ENCODE measurements at places on chromosomes 7 and 10.
A peak's percentile ranks its signal among the peaks of the same experiment; 100 is the strongest.

DNA sequence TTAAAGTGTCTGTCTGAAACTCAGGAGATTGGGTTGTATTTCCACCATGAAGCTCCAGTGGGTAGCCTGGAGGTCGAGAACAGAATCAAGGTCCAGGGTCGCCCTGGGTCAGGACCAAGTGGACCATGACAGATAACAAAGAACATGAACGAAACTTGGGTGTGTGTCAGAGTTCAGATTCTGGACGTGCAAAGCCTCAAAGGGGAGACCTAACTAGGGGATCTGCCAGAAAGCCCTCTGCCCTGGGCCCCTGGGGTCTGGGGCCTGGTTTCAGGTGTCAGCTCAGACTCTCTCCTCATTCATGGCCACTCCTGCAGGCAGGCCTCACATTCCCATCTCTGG, 1.6 kb downstream of the RASSF4 start:
- no peak for DNase-seq

DNA sequence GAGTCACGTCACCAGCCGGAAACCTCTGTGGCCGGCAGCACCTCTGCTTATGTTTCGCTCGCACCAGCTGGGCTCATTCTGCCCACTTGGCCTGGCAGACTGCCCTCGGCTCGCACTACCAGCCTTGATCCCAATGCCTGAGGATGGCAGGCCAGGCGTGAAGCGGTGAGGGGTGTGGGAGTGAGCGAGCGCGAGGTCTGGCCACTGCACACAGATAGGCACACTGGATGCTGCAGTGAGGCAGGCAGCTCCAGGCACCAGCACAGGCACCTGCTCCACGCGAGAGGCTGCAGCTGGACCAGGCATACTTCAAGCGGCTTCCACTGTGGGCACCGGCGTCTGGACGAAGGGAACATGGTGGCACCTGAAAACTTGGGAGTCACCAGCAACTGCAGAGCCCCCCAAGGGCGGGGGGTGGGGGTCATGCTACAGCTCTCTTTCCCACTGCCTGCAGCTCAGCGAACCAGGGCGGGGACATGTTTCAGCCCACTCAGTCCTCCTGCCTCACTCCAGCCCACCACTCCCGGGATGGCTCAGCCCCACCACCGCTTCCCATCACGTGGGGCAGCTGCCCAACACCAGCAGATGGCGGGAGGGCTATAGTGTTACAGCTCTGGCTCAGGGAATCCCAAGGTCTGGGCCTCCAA, 5.4 kb upstream of the DMTF1 start:
- DNase-seq: no peak

DNA sequence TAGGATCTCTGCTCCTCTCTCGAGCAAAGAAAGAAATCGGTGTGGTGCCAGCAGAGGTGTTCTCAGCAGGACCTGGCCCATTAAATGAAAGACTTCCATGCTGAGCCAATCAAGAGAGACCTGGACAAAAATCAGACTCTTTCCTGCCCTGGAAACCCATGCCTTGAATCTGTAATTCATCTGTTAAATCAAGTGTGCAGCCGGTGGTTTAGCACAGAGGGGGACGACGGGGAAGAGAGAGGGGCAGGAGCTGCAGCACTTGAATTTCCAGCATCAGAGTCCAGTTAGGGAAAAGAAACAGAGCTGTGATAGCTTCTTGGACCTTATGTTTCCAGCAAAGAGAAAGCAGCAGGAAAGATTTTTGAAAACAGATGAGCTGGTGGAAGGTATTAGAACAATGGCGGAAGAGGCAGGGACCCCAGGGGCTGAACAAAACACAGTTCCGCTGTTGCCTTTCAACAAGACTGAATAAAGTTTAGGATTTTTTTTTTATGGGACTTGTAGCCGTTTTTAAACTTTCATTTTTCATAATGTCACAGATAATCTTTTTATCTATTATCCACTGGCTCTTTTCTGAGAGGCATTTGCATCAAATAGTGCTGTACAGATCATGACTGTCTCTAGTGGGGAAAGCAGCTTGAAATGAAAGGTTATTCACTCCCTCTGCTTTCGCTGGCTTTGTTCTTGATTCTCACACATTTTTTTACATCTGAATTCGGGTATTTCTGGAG, 543.6 kb upstream of the GALNT17 start:
- DNase-seq: no peak

- no peak for DNase-seq
Measured at GRCh38 chr10:128028508-128029289, 97.5 kb downstream of the MKI67 start.

- no peak for DNase-seq
Measured at GRCh38 chr10:75186310-75186709, 24.3 kb upstream of the VDAC2 start.

GRCh38 chr10:81288544-81288943, 586.5 kb upstream of the NRG3 start:
- DNase-seq: no peak

- DNase-seq: no peak
Measured at GRCh38 chr7:44958645-44959344, 20.0 kb downstream of the MYO1G start.

DNA sequence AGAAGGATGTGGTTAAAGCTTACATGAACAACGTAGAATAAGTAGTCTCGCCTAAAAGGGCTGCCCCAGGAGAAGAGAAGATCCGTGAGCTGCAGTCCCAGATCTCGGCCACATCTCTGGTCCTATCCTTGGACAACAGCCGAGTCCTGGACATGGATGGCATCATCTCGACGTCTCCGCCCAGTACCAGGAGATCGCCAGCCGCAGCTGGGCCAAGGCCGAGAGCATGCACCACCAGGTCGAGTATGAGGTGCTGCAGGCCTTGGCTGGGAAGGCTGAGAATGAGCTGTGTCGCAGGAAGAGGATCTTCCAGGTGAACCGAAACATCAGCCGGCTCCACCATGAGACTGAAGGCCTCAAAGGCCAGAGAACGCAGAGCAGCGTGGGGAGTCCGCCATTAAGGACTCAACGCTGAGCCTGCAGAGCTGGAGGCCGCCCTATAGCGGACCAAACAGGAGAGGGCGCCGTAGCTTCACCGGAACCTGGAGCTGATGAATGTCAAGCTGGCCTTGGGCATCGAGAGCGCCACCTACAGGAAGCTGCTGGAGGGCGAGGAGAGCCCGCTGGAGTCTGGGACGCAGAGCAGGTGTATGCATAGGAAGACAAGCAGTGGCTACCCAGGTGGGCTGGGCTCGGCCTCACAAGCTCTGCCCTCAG, 22.2 kb downstream of the LIPK start:
- no peak for DNase-seq

DNA sequence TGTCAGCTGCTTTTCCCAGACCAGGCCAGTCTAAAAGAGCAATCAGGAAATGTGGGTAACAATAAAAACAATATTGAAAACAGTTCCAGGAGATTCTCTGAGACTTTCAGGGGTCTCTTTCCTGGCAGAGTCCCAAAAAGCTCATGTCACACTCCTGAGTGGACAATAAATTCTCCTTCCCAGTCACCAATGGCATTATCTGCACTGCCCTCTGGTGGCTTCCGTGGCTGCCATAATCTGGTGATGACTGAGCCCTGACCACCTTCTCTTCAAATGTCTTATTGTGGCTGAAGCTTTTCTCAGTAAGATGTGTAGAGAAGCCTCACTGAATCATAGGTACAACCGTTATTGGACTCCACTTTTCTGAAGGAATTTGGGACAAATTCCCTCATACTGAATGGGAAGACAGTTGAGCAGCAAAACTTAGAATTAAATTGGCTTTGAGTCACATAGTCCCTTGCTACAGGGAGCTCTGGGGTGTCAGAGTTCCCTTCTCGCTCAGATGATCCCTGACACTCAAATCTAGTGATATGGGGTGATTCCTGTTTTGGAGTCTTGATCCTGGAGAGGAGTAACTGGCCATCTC, 24.4 kb upstream of the ASAH2 start:
- no peak for DNase-seq

- DNase-seq: no peak
Measured at GRCh38 chr7:123367031-123367430, 167.3 kb upstream of the SLC13A1 start.

DNA sequence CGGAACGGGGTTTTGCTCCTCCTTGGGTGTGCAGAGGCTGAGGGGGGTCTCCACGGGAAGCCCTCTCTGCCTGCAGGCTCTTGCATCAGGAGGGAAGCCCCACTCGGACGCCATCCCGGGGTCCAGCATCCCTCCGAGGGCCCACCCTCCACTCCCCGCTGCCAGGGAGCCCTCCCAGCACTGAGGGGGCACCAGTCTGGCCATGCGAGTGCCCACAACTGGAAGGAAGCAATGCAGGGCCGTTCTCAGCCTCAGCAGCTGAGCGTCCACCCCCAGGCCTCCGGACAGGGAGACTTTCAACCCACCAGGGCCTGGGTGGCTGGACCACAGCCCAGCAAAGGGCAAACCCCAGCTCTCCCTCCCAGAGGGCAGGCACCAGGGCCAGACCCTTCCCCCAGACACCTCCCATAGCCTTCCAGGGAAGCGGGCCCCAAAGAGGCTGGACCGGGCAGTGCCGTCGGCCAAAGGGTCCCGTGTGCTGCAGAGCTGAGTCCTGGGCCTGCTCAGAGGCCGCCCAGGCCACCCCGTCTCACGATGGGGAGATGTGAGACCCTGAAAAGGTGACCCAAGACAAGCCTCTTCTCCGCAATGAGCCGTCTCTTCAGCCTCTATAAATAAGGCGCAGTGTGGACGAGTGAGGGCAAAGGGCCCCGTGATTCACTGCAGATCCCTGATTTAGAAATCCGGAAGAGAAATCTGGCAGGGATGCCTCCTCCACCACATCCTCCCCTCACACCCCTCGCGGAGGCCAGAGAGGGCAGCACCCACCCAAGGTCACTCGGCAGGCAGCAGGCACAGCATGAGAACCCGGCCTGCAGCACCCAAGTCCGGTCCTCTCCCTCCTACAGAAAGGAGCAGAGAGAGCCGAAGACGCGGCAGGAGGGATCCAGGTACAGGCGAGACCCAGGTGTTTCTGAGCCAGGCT, 81.9 kb upstream of the DNAAF5 start:
- DNase-seq: no peak

- DNase-seq: no peak
Measured at GRCh38 chr10:107144490-107144889, 20.0 kb downstream of the SORCS1 start.

- DNase-seq: no peak
Measured at GRCh38 chr7:64551375-64552142, 11.3 kb downstream of the ZNF680 start.

GRCh38 chr10:110269374-110270318, 35.1 kb downstream of the SMNDC1 start:
- peak; percentile 28 for DNase-seq

DNA sequence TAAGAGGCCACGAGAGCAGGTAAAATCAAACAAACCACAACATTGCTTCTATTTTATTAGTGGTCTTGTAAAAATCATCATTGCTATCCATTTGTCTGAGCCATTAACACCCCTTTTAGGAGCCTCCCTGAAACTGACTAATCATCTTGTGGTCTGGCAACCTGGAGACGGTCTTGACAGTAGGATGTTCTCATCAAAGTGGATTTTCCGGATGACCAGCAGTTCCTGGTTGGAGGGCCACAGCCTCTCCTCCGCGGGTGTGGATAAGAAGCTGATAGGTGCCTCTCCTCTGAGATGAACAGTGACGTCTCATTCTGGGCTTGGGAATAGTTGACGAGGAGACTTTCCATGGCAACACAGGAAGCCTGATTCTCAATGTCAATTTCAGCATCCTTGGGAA, 490.7 kb downstream of the TYW1 start:
- DNase-seq: no peak

GRCh38 chr10:112716924-112717413, 233.1 kb upstream of the TCF7L2 start:
- DNase-seq: no peak

DNA sequence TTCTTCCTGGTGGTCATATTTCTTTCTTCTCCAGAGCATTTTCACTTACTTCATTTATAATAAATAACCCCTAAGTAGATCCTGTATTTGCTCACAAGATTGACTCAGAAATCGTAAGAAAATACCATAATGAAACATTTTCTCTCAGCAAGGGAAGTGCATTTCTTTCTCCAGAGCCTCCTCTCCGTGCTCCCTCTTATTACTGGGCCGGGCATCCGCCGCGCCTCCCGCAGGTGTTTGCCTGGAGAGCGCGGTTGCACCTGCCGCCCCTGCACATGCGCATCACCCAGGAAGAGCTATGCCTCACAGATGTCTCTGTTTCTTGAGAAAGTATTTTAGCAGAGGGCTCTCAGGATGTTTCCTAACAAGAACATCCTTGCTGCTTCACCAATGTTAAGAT, 509.2 kb downstream of the TCERG1L start:
- no peak for DNase-seq

DNA sequence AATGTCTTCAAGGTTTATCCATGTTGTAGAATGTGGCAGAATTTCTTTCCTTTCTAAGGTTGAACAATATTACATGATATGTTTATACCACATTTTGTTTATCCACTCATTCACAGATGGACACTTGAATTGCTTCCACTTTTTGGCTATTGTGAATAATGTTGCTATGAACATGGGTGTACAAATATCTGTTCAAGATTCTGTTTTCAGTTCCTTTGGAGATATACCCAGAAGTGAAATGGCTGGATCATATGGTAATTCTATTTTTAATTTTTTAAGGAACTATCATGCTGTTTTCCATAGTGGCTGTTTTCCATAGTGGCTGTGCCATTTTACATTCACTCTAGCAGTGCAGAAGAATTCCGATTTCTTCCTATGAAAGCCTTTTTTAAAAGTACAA, 194.7 kb upstream of the GRB10 start:
- DNase-seq: no peak

DNA sequence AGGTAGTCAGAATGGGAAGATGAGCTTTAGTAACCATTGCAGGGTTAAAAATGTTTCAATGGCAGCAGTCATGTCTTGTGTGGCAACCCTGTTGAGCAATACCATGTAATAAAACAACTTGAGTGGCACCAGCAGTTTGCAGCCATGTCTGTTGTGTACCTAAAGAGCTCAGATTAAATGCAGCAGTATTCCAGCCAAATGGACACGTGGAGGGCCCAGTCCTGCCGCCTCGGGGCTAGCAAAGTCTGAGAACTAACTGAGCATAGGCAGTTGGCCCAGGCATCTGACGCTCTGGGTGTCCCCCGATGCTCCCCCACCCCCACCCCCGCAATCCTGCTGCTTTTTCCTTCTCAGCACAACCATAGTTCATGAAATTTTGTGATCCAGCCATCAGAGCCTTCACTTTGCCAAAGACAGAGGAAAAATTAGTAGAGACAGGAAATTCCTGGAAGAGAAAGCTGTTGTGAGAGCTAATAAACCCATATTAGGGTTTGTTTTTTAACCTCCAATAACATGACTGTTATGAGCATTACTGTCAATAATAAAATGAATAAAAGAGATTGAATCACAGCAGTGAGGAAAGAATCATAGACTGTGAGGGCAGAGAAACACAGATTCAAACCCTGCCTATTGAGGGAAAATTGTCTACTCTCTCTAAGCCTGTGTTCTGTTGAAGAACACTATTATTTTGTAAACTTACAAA, 220.6 kb upstream of the RHOBTB1 start:
- DNase-seq: no peak

GRCh38 chr10:86708783-86709380, 40.6 kb downstream of the LDB3 start:
- DNase-seq: no peak

DNA sequence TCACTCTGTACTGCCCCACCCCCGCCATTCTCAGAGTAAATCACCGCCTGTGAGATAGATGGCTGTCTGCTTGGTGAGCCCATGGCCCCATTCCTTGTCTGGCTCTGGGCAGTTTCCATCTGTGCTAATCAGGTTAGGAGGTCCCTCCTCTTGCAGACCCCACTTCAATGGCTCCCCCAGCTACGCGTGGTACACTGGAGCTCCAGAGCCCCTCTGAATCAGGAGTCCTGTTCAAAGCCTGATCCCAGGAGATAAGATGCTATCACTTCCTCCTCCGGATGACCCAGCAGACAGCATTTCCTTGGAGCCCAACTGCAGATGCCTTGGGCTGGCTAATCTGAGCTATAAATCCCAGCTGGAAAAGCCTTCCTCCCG, 122.3 kb downstream of the SH3PXD2A start:
- DNase-seq: no peak

Data from anterior cingulate cortex (tissue), 58 donors.